ENCODE measurements at places on chromosomes 1 and 21.

GRCh38 chr1:225539575-225539974 is 111.7 kb upstream of the LBR start:
- no peak for DNase-seq

DNA sequence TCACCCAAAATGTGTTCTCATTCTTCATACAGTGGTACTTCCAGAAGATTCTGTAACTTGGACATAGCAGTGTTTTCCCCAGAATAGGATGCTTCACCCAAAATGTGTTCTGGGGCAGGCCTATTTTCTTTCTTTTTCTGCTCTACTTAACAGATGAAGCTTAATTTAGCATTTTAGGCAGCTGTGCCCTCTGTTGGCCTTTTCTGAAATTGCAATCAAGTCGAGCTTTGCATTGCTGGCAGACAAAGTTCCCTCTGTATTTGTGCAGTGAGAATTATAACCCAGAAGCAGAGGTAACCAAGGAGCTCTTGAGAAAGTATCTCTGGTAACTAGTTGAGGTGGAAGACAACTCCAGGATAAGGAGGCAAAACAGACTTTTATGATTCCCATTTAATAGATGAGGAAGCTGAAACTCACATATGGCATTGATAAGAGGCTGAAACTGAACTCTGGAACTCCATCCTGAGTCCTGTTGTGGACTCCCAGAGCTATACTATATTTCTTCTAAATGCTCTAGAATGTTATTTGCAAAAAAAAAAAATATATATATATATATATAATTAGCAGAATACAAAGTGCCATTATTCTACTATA is 50.3 kb upstream of the L1TD1 start:
- no peak for DNase-seq

- no peak for DNase-seq
Observed at GRCh38 chr1:40625476-40626382, 39.8 kb downstream of the RIMS3 start.

DNA sequence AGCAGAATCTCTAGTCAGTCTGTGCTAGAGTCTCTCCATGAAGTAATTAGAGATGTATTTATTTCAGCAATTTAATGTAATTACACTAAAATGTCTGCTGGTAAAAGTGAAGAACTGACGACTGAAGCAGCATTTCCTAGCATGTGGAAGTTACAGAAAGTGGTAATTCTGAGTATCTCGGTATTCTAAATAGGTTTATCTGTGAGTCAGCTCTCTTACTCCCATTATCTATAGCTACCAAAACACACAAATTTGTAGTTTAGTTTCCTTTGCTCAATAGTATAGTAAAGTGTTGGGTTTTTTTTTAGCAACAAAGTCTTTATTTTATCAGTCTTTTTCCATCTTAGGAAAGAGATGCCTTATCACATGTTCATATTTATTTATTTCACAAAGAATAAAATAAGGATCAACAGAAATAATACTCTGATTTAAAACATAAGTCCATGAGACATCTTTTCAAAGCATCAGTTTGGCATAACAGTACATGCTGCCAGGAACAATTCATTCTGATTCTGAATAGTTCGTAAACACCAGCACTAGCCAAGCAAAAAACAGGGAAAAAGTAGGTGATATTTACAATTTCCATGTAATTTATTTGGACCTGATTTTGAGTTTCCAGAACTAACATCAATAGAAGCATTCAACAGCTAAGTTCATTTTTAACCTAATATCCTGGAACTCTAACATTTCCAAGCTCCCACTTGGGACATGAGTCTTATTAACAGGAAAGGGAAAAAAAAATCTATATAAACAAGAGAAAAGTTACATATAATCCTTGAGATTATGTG is 76.3 kb downstream of the KCNT2 start:
- DNase-seq, result no peak

DNA sequence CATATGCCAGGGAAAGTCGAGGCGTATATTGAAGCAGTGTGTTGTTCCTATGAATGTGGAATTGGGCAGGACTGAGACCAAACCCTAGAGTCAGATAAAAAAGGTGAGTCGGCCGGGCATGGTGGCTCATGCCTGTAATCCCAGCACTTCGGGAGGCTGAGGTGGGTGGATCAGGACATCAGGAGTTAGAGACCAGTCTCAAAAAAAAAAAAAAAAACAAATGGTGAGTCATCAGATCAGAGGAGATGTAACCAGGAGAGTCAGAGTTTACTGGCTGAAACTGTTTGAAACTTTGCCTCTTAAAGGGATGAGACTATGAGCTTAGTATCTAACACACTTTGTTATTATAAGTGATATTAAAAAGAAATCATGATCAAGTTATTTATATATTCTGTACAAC is 26.4 kb upstream of the SYCP1 start:
- no peak for DNase-seq

GRCh38 chr21:28769683-28770082 is 223.0 kb downstream of the LTN1 start:
- DNase-seq, result no peak

GRCh38 chr1:206854401-206855129 is 10.9 kb upstream of the IL20 start:
- DNase-seq, result no peak

DNA sequence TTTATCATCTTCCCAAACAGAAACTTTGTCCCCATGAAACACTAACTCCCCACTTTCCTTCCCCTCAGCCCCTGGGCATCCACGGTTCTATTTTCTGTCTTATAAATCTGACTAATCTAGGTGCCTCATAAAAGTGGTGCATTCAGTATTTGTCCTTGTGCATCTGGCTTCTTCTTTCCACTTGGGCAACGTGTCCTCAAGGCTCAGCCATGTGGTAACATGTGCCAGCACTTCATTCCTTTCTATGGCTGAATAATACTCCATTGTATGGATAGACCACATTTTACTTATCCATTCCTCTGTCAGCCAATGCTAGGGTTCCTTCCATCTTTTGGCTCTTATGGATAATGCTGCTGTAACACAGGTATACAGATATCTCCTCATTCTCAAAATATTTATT is 305.0 kb upstream of the RUNX1 start:
- DNase-seq, result no peak

- no peak for DNase-seq
Observed at GRCh38 chr1:171251042-171251951, 3.0 kb downstream of the FMO1 start.

- no peak for DNase-seq
Observed at GRCh38 chr1:90400131-90400530, 317.0 kb downstream of the BARHL2 start.

DNA sequence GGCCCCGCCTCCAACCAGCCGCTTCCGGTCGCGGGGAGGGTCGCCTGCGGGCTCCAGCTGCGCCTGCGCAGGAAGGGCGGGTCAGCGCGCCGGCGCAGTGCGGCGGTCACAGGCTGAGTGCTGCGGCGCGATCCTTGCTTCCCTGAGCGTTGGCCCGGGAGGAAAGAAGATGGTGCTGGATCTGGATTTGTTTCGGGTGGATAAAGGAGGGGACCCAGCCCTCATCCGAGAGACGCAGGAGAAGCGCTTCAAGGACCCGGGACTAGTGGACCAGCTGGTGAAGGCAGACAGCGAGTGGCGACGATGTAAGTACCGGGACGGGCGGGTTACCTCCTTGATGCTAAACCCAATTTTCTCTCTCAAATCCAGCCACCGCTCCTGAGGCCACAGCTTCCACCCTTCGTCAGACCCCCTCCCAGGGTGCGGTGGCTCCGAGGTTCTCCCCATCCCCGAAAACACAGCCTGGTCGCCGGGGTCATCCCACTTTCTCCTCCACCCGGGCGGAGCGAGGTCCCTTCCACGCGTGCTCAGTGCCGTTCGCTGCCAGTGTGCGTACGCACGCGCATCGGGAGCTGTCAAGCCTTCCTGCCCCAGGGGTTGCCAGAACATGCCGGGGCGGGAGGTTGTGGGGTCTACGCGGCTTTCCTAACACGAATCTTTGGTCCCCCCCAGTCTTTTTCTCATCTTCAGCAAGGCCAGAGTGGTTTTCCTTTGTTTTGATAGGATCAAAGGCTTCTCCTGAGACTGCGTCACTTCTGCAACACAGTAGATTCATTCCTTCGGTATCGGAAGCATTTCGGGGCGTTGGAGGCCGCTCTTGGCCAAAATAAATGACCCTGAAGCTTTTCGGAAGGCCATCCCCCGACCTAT is at the start of gene SARS1:
Gene SARS1 (plus strand): TSS at position 95 of the 870 bp plus-strand sequence. CDS start 75 bp downstream, at position 170.
- DNase-seq, result peak; percentile 83

- no peak for DNase-seq
Observed at GRCh38 chr21:31103571-31104265, 65.4 kb upstream of the KRTAP19-8 start.

DNA sequence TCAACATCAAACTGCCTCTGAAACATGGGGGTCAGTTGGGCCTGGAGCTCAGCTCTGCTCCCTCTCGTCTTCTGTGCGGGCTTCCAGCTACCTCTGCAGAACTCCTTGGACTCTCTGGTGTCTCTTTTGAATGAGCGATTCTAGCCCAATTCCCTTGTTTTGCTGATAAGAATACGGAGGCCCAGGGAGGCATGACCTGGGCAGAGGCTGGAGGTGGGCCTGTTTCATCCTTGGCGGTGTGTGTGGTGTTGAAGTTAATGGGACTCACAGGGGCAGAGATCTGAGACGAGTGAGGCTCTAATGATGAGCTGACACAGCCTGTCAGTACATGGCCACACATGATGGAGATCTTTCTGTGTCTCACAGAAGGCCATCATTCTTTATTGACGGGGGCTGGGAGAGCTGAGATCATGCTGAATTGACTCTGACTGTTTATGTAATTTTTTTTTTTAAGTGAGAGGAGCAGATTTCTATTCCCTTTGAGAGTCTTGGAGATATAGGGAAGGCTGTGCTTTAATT is 134.5 kb downstream of the URB2 start:
- no peak for DNase-seq

- DNase-seq, result no peak
Observed at GRCh38 chr1:9611716-9612115, 23.0 kb downstream of the TMEM201 start.

- no peak for DNase-seq
Observed at GRCh38 chr21:33761441-33762036, 119.2 kb downstream of the ITSN1 start.

DNA sequence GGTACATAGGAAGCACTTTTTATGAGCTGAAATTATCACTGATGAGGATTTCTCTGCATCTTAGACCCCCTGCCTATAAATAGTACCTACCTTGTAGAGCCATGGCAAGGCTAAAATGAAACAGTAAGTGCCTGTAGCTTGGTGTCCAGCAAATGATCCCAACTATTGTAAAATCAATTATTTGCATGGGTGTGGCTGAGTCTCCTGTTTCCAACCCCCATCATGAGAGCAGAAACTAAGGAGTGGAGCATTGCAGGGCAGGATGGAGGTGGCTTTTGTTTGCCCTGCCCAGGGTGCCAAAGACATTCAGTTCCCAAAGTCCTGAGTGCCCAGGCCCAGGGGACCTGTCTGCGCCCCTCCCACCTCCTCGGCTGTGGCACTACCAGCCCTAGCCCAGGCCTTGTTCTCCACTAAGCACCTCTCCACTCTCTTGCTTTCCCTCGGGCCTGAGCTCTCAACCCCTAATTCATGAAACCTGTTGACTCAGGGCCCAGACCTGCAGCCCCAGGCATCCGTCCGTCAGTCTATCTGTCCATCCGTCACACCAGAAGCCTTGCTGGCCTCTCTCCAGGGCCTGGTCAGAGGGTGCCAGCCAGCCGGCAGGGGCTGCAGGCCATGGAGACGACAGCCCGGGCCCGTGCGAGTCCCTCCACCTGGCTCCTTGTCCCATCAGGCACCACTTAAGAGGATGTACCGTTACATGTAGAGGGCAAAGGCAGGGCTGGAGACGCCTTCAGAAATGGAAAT is 39.6 kb downstream of the PAX7 start:
- no peak for DNase-seq

DNA sequence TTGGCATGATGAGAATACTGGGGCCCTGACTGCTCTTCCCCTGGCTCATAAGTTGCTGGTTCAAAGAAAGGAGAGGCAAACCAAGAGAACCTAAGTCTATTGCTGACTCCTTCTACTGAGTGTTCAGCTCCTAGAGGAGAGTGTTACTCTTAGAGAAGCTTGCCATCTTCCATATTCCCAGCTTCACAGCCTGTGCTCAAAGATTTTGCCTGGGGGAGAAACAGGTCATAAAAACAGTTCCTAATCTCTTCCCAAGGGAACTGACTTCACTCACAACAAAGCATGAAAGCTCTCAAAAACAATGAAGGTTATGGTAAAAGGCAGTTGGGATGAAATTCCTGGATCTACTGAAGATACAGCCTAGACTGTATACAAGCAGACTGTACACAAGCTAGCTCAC is 37.1 kb downstream of the LRRC40 start:
- no peak for DNase-seq

GRCh38 chr21:25887166-25887565 is 152.4 kb downstream of the GABPA start:
- DNase-seq, result no peak

DNA sequence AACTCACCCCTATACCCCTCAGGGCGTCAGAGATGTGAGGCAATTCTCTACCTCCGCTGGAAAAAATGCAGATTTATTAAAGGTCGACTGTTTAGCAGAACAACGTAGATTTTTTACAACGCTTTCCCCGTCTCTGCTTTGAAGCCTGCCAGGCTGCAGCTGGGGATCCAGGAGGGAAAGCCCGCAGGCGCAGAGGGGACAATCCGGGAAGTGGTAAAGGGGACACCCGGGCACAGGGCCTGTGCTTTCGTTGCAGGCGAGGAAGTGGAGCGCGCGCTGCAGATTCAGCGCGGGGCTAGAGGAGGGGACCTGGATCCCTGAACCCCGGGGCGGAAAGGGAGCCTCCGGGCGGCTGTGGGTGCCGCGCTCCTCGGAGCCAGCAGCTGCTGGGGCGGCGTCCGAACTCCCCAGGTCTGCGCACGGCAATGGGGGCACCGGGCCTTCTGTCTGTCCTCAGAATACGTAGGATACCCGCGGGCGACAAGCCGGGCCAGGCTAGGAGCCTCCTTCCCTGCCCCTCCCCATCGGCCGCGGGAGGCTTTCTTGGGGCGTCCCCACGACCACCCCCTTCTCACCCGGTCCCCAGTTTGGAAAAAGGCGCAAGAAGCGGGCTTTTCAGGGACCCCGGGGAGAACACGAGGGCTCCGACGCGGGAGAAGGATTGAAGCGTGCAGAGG is 5.5 kb downstream of the SIM2 start:
- DNase-seq, result no peak

DNA sequence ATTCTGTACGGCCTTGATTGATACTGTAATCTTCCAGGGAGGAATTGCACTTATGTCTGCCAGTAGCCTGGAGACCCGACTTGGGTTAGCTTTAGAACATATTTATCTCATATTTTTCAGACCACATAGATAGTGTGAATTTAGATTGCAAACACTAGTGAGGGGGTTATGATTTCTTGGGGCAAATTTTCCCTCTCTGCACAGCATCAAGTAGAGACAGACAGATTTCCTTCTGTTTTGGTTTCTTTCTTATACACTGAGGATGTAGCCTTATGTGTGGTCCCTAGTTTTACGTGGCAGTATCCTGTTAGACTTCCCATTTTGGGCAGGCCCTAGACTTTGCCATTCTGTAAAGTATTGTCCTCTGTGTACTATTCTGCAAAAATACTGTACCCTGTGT is 29.0 kb downstream of the SOAT1 start:
- no peak for DNase-seq

DNA sequence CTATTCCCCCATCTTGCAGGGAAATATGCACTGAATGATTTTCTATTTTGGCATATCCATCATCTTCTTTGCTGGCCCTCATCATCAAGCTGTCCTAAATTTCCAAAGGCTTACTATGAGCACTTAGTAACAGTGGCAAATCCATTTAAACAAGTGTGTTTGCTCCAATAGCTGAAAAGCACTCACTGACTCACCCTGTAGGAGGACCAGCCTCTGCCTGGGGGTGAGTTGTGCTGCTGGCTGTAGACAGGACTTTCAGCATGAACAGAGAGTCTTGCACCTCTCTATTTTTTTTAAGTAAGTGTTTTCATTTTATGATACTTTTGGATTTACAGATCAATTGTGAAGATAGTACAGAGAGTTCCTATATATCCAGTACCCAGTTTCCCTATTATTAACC is 97.3 kb downstream of the SLC35F3 start:
- DNase-seq, result no peak

Data from stimulated activated CD4-positive, alpha-beta T cell treated with anti-CD3 and anti-CD28 coated beads, Interleukin-15, amount 100 ng/mL, for 1 hour (primary cell).